Naive thymus-derived CD4-positive, alpha-beta T cell (primary cell): ENCODE measurements at places on chromosomes 7 and 10. TPM values are rescaled to one million over a fixed set of nuclear protein-coding genes. Genes with fewer than 3 reads are reported as not detected.

The SPDYE8 gene
- not detected for total RNA-seq

- DNase-seq: no peak
Measured at GRCh38 chr10:92125144-92125543, 165.7 kb downstream of the CPEB3 start.

The HEPACAM2 gene
- total RNA-seq: not detected

- peak; percentile 85 for DNase-seq
Measured at GRCh38 chr7:100691676-100692577, 2.1 kb downstream of the GIGYF1 start.

DNA sequence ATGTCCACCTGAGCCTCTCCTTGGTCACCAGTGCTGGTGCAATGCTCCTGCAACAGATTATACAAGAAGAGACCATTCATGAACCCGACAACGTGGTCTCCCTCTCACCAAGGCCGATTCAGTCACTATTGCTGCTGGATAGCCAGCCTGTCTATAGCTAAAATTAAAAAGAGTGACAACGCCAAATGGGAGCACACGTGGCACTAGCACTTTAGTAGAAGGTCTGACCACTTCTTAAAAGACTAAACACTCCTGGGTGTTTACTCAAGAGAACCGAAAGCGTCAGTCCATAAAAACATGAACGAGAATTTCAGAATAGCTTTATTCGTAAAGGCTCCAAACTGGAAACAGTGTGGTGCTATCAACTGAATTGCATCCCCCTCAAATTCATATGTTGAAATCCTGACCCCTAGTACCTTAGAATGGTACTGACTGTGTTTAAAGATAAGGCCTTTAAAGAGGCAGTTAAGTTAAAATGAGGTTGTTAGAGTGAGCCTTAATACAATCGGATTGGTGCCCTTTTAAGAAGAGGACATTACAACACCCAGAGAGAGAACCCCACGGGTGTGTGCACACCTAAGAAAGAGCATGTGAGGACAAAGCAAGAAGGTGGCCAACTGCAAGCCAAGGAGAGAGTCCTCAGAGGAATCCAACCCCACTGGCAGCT, 4.4 kb upstream of the GALNTL5 start:
- DNase-seq: no peak

GRCh38 chr10:628386-629045, 61.0 kb downstream of the DIP2C start:
- no peak for DNase-seq

DNA sequence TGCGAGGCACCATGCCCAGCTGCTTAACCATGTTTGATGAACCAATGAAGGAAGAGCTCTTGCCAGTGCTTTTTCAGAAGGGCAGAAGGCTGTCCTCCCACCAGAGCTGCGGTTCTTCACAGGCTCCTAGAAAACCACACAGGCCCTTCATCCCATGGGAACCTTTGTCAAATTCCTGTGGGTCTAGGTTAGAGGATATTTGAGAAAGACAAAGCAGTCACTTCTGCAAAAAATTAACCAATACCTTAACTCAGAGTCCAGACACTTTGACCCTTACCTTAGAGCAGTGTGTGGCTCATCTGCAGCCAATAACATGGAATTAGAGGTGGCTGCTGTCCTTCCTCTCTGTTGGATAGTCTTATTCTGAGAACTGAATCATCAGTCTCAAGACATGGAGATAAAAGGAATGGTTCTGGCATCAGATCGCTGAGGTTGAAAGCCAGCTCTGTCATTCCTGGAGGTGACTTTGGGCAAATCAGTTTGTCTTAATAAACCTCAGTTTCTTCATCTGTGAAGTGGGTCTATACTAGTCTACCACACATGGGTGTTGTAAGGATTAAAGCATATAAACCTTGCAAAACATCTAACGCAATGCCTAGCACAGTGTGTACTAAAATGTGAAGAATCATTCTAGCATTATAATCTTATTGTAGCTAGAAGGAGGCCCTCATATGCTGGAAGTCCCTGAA, 65.1 kb upstream of the PIP4K2A start:
- no peak for DNase-seq

DNA sequence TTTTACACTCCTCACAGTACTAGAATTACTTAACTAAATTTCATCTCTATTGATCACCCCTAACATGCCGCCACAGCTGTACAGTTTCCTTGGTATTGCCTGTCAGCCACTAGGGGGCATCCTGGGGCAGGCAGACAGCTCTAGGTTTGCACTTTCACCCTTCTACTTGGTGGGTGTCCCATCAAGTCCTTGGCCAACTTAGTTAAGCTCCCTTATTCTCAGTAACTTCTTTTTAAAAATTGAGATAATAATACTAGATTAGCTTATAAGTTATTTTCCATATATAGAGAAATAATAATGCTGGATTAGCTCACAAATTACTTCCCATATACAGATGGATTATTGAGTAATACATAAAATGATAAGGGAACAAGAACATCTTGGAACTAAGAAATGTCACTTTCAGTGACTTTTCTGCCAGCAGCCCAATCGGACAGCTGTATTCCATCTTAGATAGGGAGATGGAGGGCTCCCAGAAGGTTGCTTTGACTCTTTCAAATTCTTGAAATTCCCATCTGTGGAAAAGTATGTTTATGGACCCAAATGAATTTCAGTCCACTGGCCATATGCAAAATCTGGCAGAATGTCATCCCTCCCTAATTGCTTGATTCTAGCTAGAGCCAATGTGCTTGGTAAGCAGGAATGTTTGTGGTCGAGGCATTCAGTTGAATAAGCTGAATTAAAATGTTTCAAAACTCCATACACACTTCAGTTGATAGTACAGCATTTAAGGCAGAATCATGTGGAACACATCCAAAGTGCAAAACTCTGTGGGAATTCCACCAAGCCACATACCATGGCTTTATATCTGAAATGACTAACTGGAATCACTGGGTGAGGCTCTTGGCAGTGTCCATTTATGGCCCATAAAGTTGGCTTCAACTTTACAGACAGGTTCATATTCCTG, 309.7 kb downstream of the CSTF2T start:
- peak; percentile 11 for DNase-seq

- no peak for DNase-seq
Measured at GRCh38 chr10:30121401-30121800, 62.0 kb upstream of the JCAD start.

GRCh38 chr7:38215115-38215514, 37.1 kb downstream of the STARD3NL start:
- DNase-seq: no peak
